HCT116 (cell line): ENCODE measurements at places on chromosomes 1 and 21.

GRCh38 chr1:179017383-179018326, 8.0 kb upstream of the FAM20B start:
- H3K27ac ChIP-seq = peak overlapping the region; percentile 59
- no peaks in the 10 kb centered on the region for H3K27me3 ChIP-seq
- H3K4me3 ChIP-seq = peak overlapping the region; percentile 49
- peaks cover 22% of the 10 kb centered on the region for H3K4me1 ChIP-seq
- no peaks in the 10 kb centered on the region for H3K36me3 ChIP-seq
- DNase-seq = no peak

GRCh38 chr1:8040586-8040985, 14.5 kb upstream of the ERRFI1 start:
- H3K4me3 ChIP-seq = no peak overlapping the region
- no peaks in the 10 kb centered on the region for H3K27me3 ChIP-seq
- H3K4me1 ChIP-seq = peaks cover 79% of the 10 kb centered on the region

DNA sequence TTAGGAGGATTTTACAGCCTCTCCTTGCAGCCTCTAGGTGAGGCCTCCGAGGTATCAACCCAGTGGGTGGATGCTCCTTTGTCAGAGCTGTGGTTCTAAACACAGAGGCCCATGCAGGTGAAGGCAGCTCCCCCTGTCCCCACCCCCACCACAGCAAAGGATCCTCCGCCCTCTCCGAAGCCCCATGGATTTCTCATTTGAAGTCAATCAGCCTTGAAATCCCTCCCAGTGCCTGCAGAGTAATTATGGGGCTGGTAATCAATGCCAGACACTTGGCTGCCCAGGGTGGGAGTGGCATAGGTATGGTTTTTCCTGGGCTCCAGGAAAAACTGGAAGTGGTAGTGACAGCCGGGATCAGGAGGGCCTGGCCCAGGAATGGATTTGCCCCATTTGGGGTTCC, 119.5 kb upstream of the CSF3R start:
- no peaks in the 10 kb centered on the region for H3K36me3 ChIP-seq
- no peaks in the 10 kb centered on the region for H3K4me1 ChIP-seq
- no peak overlapping the region for H3K27ac ChIP-seq
- no peak overlapping the region for H3K4me3 ChIP-seq
- no peak for DNase-seq
- H3K27me3 ChIP-seq = peaks cover 46% of the 10 kb centered on the region

DNA sequence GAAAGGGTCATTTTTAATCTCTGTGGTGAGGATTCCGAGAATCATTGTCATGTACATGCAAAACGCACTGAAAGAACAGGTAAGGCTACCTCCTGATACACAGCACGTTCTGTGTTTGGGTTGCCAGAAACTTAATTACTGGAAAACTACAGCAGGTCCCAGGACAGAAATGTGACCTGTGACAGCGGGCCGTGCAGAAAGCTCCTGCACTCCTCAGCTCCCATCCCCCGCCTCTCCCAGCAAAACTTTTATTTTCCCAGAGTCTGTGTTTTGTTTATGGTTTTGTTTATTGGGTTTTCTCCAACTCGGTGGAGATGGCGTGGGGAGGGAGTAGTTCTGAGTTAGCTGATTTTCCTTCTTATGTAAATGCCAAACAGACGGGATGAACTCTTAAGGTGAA, 44.7 kb downstream of the SLC44A3 start:
- peak overlapping the region; percentile 79 for H3K27ac ChIP-seq
- no peaks in the 10 kb centered on the region for H3K27me3 ChIP-seq
- H3K4me3 ChIP-seq = peak overlapping the region; percentile 46
- no peaks in the 10 kb centered on the region for H3K36me3 ChIP-seq
- peaks cover 46% of the 10 kb centered on the region for H3K4me1 ChIP-seq
- no peak for DNase-seq

DNA sequence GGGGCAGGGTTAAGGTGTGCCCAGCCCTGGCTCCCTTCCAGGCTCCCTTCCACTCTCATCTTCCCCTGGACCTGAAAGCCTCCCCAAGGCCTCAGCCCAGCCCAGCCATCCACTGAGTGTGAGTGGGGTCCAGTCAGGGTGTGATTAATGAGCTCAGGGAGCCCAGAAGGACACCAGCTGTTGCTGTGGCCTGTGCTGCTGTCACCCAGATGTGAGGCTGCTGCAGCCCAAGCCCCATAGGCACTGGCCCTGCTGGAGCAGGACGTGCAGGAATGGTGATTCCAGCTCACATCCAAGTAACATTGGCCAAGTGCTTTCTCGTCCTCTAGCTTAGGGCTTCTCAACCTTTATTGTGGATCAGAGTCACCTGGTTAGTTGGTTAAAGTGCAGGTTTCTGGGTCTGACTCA, 77.6 kb downstream of the EPHB2 start:
- no peak overlapping the region for H3K27ac ChIP-seq
- H3K36me3 ChIP-seq = no peaks in the 10 kb centered on the region
- H3K4me1 ChIP-seq = peaks cover 6% of the 10 kb centered on the region; the same call in 1 of the 2 replicates
- no peak overlapping the region for H3K4me3 ChIP-seq
- no peaks in the 10 kb centered on the region for H3K27me3 ChIP-seq

- no peak for DNase-seq
- H3K27me3 ChIP-seq = no peaks in the 10 kb centered on the region
- no peaks in the 10 kb centered on the region for H3K36me3 ChIP-seq
Measured at GRCh38 chr1:61315011-61315410, 232.7 kb downstream of the NFIA start.

- H3K4me1 ChIP-seq = peaks cover 26% of the 10 kb centered on the region
- no peaks in the 10 kb centered on the region for H3K36me3 ChIP-seq
- no peak overlapping the region for H3K27ac ChIP-seq
- no peak overlapping the region for H3K4me3 ChIP-seq
- no peaks in the 10 kb centered on the region for H3K27me3 ChIP-seq
Measured at GRCh38 chr1:225888289-225888897, 553 bp downstream of the LEFTY1 start.

DNA sequence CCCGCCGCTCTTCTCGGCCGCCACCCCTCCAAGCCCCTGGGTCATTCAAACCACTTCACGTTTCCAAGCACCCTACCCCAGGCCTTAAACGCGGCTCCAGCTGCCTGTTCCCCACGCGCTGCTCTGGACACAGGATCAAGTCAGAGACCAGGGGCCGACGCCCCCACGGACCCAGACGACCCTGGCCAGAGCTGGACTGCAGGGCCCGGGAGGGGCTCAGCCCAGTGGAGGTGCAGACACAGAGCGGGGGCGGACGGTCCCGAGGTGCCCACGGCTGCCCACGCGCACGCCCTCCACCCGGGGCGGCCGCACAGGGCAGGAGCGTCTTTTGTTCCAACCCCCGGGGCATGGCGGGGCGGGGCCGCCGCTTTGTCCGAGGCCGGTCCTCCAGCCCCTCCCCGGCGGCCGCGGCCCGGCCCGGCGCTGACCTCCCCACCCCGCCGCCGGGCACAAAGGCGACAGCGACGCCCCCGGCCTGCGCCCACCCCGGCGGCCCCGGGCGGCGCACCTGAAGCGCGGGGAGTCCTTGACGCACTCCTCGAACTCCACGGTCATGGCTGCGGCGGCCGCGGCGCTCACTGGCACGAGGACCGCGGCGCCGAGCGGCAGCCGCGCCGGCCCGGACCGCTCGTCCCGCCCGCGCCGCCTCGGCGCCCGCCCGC, 338 bp downstream of the ACAP3 start:
- no peaks in the 10 kb centered on the region for H3K27me3 ChIP-seq
- no peak for DNase-seq
- peaks cover 14% of the 10 kb centered on the region for H3K36me3 ChIP-seq
